Transverse colon (tissue), 4 donors: ENCODE measurements at places on chromosomes 6 and 20. TPM values are rescaled to one million over a fixed set of nuclear protein-coding genes. Genes with fewer than 3 reads are reported as not detected.

- no peaks in the 10 kb centered on the region for H3K36me3 ChIP-seq
- no peaks in the 10 kb centered on the region for H3K27me3 ChIP-seq
- H3K4me1 ChIP-seq = no peaks in the 10 kb centered on the region
- no peak overlapping the region for H3K4me3 ChIP-seq
Measured at GRCh38 chr6:113115196-113115595, 741.9 kb upstream of the MARCKS start.

- H3K36me3 ChIP-seq = no peaks in the 10 kb centered on the region
- H3K4me3 ChIP-seq = no peak overlapping the region
- DNase-seq = peak; percentile 33
- peaks cover 10% of the 10 kb centered on the region for H3K4me1 ChIP-seq
Measured at GRCh38 chr20:34983995-34984735, 28.5 kb downstream of the MYH7B start.

GRCh38 chr6:101058296-101058695 is 177.2 kb upstream of the ASCC3 start:
- H3K4me1 ChIP-seq = no peaks in the 10 kb centered on the region
- DNase-seq = no peak
- H3K36me3 ChIP-seq = no peaks in the 10 kb centered on the region
- H3K27ac ChIP-seq = no peak overlapping the region
- H3K4me3 ChIP-seq = no peak overlapping the region
- no peaks in the 10 kb centered on the region for H3K27me3 ChIP-seq

- H3K36me3 ChIP-seq = no peaks in the 10 kb centered on the region
- H3K4me3 ChIP-seq = no peak overlapping the region
- peak; percentile 57 for DNase-seq
- no peaks in the 10 kb centered on the region for H3K27me3 ChIP-seq
- peak overlapping the region; percentile 88 for H3K27ac ChIP-seq
Measured at GRCh38 chr6:158867381-158868121, 48.4 kb upstream of the EZR start.

DNA sequence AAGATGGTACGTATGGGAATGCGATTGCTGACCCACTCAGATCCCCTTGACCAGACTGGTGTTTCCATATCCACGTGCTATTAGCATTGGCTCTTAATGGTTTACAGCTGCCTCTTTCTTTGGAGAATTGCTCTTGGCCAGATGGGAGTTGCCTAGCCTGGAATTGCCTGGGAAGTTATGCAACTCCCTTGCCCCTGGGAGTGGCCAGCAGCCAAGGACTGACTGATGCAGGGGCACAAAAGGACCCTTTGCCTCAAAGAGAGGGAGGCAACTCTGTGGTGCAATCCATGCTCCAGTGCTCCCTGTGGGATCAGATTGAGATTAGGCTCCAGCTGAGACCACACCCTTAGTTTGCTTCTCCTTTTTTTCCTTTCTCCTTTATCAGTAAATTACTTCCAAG is 203.5 kb upstream of the JAG1 start:
- H3K4me1 ChIP-seq = no peaks in the 10 kb centered on the region
- H3K27me3 ChIP-seq = no peaks in the 10 kb centered on the region
- no peaks in the 10 kb centered on the region for H3K36me3 ChIP-seq
- no peak overlapping the region for H3K4me3 ChIP-seq

- H3K27me3 ChIP-seq = no peaks in the 10 kb centered on the region
- DNase-seq = no peak
- peaks cover 3% of the 10 kb centered on the region for H3K4me1 ChIP-seq
- H3K27ac ChIP-seq = no peak overlapping the region
- H3K4me3 ChIP-seq = no peak overlapping the region
Measured at GRCh38 chr6:47105469-47106178, 63.5 kb upstream of the ADGRF1 start.

NKX2-2 gene
- 2.2 TPM for total RNA-seq

SMOC2 gene
- total RNA-seq = 10.2 TPM

- H3K4me3 ChIP-seq = no peak overlapping the region
- no peak overlapping the region for H3K27ac ChIP-seq
- no peaks in the 10 kb centered on the region for H3K36me3 ChIP-seq
- DNase-seq = no peak
- no peaks in the 10 kb centered on the region for H3K27me3 ChIP-seq
Measured at GRCh38 chr6:136323431-136324112, 33.9 kb upstream of the BCLAF1 start.

DNA sequence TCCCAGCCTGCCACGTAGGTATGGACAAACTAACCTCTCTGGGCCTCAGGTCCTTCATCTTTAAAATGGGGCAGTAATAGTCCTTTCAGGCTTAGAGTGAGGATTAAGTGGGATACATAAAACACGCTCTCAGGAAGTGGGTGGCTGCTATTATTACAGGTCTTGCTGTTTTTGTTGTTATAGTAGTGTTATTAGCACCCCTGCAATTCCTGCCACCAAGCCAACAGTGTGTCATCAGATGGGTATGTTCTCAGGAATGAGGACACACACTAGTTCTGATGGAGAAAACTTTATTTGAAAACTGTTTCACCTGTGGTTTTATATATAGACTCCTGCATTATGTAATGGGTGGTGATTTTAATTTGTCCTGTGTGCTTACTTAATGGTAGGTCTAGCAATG is 131.7 kb downstream of the LRRC1 start:
- peaks cover 4% of the 10 kb centered on the region for H3K36me3 ChIP-seq
- H3K4me1 ChIP-seq = peaks cover 6% of the 10 kb centered on the region
- H3K27ac ChIP-seq = peak overlapping the region; percentile 26

DNA sequence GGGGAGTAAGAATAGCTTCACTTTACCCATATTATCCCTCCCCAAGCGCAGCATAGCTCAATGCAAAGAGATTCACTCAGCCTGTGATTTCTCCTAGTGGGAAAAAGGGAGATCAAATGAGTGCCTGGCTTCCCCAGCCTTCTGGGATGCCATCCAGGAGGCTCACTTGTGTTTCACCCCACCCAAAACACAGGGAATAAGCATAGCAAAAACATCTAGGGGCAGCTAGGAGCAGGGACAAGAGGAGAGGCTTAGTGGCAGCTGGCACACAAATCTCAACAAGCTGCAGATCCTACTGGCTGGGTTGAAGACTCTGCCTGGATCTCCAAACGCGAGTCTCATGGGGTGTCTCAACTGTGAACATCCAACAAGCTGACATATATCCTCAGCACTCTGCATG is 715.8 kb downstream of the RNF144B start:
- no peak overlapping the region for H3K4me3 ChIP-seq
- no peaks in the 10 kb centered on the region for H3K27me3 ChIP-seq
- no peak overlapping the region for H3K27ac ChIP-seq
- DNase-seq = no peak
- H3K4me1 ChIP-seq = no peaks in the 10 kb centered on the region

DNA sequence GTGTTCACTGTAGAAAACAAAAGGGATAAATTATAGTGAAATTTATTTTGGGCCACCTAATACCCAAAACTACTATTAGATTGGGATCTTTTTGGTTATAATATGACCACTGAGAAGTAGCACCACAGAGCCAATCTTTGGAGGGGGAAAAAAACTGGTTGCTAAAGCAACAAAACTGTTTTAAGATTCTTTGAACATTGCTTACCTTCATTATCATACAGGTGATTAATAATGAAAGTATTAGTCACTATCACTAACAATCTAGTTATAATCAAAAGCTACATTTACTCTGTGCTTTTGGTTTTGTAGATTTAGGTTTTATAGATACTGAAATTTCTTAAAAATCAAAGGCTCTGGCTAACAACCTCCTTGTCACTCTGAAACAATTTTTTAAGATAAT is 31.7 kb downstream of the STX7 start:
- H3K27ac ChIP-seq = no peak overlapping the region
- H3K36me3 ChIP-seq = no peaks in the 10 kb centered on the region
- no peak overlapping the region for H3K4me3 ChIP-seq
- no peaks in the 10 kb centered on the region for H3K27me3 ChIP-seq
- peaks cover 7% of the 10 kb centered on the region for H3K4me1 ChIP-seq
- no peak for DNase-seq

DNA sequence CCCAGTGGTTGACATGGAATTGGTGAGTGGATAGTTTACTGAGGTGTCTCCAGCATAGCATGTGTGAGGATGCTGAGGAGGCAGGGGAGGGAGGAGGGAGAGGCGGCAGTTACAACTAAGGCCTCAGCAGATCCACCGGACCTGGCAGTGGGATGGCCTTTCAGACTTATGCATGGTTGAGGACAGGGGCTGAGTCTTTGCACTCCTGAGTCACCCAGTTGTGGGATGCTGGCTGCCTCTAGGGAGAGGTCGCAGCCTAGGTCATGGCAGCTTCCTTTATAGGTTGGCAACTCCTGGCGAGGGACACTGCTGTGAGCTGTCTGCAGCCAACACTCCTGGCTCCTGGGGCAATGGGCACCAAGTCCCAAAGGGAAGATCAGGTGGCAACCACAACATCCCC is 380.3 kb downstream of the PREX1 start:
- DNase-seq = no peak
- H3K27me3 ChIP-seq = no peaks in the 10 kb centered on the region
- no peaks in the 10 kb centered on the region for H3K4me1 ChIP-seq
- no peak overlapping the region for H3K27ac ChIP-seq
